Stimulated activated CD8-positive, alpha-beta memory T cell treated with anti-CD3 and anti-CD28 coated beads, Interleukin-12 subunit alpha, Interleukin-12 subunit beta, amount 100 ng/mL, for 1 hour (primary cell): ENCODE measurements at places on chromosomes 12 and 14.
A peak's percentile ranks its signal among the peaks of the same experiment; 100 is the strongest.

DNA sequence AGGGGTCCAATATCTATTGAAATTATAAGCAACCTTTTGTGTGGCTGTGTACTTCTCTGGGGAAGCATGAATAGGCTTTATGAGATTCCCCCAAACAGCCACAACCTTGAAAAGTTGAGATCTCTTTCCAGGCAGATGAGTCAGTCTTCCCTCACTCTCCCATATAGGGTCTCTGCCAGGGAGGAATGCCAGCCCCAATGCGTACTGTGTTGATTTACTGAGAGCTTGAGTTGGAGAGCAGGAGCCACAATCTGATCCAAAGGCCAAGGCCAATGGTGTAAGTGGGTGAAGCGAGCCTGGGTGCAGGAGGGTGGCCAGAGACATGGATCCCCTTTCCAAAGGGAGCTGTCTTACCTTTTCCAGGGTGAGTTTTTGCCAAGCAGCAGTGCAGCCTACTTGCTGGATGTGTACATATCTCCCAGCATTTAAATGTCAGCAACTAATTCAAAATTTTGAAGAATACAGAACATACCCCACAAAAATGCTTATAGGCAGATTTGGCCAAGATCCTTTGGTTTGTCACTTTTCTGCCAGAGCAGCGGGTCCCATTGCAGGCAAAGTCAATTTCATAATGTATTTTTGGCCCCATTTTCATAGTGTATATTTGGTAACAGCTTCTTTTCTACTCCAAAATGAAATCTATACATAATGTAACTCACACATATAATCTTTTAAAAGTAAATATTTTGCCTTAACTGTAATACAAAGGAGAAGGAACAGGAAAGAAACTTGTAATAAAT is 88.2 kb downstream of the TBC1D30 start:
- no peak for DNase-seq

DNA sequence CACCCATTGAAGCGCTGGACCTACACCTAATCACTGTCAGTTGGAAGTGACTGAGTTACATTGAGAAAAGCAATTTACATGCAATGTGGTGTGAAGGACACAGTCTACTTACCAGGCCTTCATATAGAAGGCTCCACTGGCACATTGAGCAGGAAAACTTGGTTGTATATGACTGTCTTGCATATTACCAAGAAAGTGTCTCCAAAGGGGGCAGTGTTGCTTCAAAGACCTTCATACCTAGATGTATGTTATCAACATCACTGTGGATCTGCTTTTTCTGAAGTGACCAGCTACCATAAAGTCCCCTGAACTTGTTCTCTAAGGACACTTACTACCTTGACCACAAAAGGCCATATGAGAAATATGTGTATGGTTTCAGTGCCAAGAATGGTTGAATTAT is 64.1 kb downstream of the NELL2 start:
- DNase-seq, result peak; percentile 25

GRCh38 chr12:57611108-57611826 is at the start of gene ARHGEF25:
TSS of gene ARHGEF25 (plus strand) at chr12:57611435. CDS start at chr12:57611895, 460 bp downstream.
- DNase-seq, result no peak

- no peak for DNase-seq
Measured at GRCh38 chr12:121250359-121250758, 40.4 kb downstream of the P2RX4 start.

- no peak for DNase-seq
Measured at GRCh38 chr12:132469423-132469822, 20.5 kb upstream of the FBRSL1 start.

- DNase-seq, result no peak
Measured at GRCh38 chr12:48281811-48282210, 68.9 kb downstream of the ZNF641 start.

GRCh38 chr14:81516986-81517797 is 16.5 kb downstream of the SEL1L start:
- no peak for DNase-seq

DNA sequence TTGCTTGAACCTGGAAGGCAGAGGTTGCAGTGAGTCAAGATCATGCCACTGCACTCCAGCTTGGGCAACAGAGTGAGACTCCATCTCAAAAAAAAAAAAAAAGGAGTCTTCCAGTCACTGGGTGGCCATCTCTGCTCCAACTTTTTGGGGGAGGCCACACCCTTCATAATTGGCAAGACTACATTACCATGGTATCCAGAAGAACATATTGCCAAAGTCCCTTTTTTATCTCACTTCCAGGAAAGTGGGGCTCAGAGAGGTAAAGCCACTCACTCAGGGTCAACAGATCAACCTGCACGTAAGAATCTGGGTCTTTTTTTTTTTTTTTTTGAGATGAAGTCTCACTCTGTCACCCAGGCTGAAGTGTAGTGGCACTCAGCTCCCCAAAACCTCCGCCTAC is 5.0 kb upstream of the CD63 start:
- DNase-seq, result no peak

- DNase-seq, result no peak
Measured at GRCh38 chr12:49013428-49013827, 5.1 kb downstream of the PRKAG1 start.
